Naive thymus-derived CD8-positive, alpha-beta T cell (primary cell): ENCODE measurements at places on chromosomes 4 and X. TPM values are rescaled to one million over a fixed set of nuclear protein-coding genes. Genes with fewer than 3 reads are reported as not detected.

Gene COL4A5
- polyA plus RNA-seq = not detected

DNA sequence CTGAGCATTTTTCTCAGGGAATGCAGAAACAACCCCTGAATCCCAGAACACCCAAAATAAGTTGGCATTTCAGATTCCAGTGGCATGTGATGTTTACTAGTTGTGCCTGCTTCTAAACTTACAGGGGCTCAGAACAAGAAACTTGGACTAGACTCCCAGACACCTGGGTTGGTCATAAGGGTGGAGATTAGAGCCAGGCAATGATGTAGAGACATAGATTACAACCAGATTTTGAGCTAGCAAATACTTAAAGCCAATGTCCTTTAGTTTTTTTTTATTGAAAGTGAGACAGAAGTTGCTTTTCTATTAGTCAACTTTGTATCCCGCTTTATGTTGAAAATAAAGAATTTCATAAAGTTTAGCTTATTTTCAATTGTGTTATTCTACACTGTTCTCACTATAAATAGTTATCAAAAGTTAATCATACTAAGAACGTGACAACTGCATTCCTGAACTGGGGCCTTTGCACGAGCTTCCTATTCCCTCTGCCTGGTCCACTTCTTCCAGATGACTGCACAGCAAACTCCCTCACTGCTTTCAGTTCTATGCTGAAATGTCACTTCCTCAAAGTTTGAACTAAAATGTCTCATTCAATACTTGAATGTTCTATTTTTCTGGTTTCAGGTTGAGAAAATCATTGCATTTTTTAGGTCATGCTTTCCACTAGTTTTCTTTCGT is 224.7 kb upstream of the PPP1R2C start:
- H3K4me1 ChIP-seq = no peaks in the 10 kb centered on the region
- no peaks in the 10 kb centered on the region for H3K27me3 ChIP-seq
- H3K36me3 ChIP-seq = peaks cover 4% of the 10 kb centered on the region
- H3K4me3 ChIP-seq = no peak overlapping the region
- no peak for DNase-seq
- no peak overlapping the region for H3K27ac ChIP-seq

Gene TCP11X2
- polyA plus RNA-seq = not detected

DNA sequence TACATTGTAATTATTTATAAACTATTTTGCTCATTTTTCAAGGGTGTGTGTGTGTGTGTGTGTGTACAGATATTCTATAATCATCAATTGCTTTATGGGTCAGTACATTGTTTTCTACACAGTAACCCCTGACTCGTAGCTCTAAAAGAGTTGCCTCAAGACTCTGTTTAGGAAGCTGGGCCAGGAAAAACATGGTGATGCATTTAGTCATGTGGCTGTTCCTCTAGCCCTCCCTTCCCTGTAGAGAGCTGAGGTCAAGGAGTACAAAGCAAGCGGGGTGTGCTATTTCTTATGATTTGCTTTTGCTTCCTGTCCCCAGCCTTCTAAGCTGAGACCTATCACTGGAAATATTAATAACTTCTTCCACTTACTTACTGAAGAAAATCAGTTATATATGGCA is 34.8 kb upstream of the SPANXD start:
- no peaks in the 10 kb centered on the region for H3K4me1 ChIP-seq
- no peak for DNase-seq
- H3K27ac ChIP-seq = no peak overlapping the region
- no peak overlapping the region for H3K4me3 ChIP-seq
- no peaks in the 10 kb centered on the region for H3K27me3 ChIP-seq
- no peaks in the 10 kb centered on the region for H3K36me3 ChIP-seq

- no peak overlapping the region for H3K27ac ChIP-seq
- H3K27me3 ChIP-seq = no peaks in the 10 kb centered on the region
- no peaks in the 10 kb centered on the region for H3K36me3 ChIP-seq
- H3K4me1 ChIP-seq = no peaks in the 10 kb centered on the region
- no peak overlapping the region for H3K4me3 ChIP-seq
- no peak for DNase-seq
Observed at GRCh38 chr4:75321484-75321883, 192.7 kb downstream of the RCHY1 start.

DNA sequence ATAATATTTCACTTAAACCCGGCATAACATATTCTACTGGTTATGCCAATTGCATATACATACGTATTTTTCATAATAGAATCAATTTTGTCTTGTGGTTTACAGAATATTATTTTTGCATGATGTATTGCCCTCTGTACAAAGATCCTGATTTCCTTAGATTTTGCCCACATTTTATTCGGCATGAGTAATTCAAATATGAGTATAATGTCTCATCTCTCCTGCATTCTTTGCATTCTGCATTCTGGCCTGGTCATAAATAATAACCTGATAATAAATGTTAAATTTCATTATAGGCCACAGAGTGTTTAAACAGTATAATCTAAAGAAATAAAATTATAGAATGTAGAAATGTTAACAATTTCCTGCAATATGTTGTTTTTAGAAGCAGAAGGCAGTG is 205.3 kb downstream of the TLL1 start:
- no peak overlapping the region for H3K4me3 ChIP-seq
- DNase-seq = no peak
- H3K36me3 ChIP-seq = no peaks in the 10 kb centered on the region
- H3K27ac ChIP-seq = no peak overlapping the region
- no peaks in the 10 kb centered on the region for H3K27me3 ChIP-seq
- no peaks in the 10 kb centered on the region for H3K4me1 ChIP-seq

DNA sequence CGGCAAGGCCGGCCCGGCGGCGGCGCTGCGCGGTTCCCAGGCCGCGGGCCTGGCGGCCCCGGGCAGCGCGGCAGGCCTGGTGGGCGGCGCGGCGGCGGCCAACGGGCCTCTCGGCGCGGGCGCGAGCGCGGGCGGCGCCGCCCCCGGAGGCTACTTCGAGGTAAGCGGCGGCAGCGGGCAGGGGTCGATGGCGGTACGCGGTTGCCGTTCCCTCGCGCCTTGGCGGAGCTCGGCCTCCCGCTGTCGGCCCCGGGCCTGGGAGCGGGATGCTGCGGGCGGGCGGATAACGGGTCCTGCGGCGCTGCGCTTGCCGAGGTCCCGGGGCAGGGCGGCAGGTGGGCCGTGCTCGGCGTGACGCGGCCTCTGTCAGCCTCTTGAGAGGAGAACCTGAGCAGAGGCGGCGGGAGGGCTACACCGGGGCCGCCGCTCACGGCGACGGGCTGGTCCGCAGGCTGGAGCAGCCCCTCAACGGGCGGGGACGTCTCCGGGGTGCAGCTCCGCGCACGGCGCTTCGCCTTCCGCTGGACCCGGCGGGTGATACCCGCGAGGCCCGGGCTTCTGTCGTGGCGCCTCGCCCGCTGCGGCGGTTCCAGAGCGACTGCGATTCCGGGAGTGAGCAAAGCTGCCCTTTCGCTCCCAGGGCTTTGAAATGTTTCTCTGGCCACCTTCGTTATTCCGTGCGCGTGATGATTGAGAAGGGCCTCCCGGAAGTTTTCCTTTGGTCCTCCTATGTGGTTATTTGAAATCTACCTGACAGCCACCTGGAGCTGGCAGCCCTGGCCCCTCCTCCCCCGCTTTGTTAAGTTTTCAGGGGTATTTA is 774 bp downstream of the FAM193A start:
- no peaks in the 10 kb centered on the region for H3K36me3 ChIP-seq
- H3K27me3 ChIP-seq = no peaks in the 10 kb centered on the region
- H3K4me1 ChIP-seq = peaks cover 4% of the 10 kb centered on the region
- peak; percentile 64 for DNase-seq

DNA sequence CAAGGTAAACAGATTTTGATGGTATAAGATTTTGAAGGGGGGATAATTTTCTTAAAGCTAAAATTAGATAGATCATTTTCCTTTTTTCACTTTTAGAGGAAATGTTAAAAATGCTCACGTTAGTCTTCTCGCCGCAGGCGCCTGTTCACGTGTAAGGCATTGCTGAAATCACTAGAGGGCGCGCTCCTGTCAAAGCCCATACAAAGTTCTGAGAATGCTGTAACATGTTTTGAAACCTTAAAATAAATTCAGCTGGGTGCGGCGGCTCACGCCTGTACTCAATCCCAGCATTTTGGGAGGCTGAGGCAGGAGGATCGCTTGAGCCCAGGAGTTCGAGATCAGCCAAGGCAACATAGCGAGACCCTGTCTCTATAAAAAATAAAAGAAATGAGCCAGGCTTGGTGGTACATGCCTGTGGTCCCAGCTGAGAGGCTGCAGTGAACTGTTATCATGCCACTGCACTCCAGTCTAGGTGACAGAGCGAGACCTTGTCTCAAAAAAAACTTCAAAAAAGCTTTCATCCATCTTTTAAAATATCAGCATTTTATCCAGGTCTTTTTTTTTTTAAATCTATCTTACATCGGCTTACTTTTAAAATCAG is 138.0 kb downstream of the RBMX2 start:
- DNase-seq = peak; percentile 9
- no peak overlapping the region for H3K4me3 ChIP-seq
- H3K27ac ChIP-seq = no peak overlapping the region
- H3K36me3 ChIP-seq = no peaks in the 10 kb centered on the region
- H3K27me3 ChIP-seq = no peaks in the 10 kb centered on the region

DNA sequence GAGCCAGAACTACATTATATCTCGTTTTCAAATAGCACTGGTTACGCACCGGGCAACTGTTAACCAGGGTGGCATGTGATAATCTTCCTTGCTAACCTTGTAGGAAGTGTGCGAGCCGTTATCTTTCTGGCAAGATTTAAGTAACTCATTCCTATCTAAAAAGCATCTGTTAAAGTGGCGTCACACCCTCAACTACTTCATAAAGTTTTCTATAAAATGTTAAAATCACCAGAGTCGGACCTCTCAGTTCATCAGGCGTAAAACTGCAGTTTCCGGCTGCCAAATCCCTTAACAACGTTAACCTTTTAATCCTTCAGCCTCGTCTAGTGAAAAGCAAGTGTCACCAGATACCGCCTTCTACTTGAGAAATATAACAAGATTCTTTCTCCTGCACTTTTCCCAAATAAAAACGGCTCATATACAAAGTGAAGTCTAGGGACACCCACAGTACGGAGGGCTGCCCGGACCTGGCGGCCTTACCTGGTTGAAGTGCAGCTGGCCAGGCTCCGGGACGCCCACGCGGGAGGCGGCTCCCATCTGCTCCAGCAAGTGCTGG is 1.2 kb downstream of the SLC39A8 start:
- peak overlapping the region; percentile 95 for H3K27ac ChIP-seq
- H3K36me3 ChIP-seq = peaks cover 2% of the 10 kb centered on the region
- peaks cover 56% of the 10 kb centered on the region for H3K4me1 ChIP-seq
- no peaks in the 10 kb centered on the region for H3K27me3 ChIP-seq
- H3K4me3 ChIP-seq = peak overlapping the region; percentile 94

- H3K36me3 ChIP-seq = no peaks in the 10 kb centered on the region
- no peak for DNase-seq
- peaks cover 21% of the 10 kb centered on the region for H3K27me3 ChIP-seq
- peak overlapping the region; percentile 61 for H3K4me3 ChIP-seq
- H3K27ac ChIP-seq = no peak overlapping the region
Observed at GRCh38 chr4:95547715-95548471, 880 bp downstream of the UNC5C start.

Gene TSPAN7
- polyA plus RNA-seq = 0.88 TPM

Gene FBXO8
- polyA plus RNA-seq = 11.0 TPM

GRCh38 chr4:143721317-143721716 is 20.8 kb upstream of the FREM3 start:
- no peak for DNase-seq
- H3K27me3 ChIP-seq = no peaks in the 10 kb centered on the region
- no peaks in the 10 kb centered on the region for H3K4me1 ChIP-seq
- H3K4me3 ChIP-seq = no peak overlapping the region
- H3K27ac ChIP-seq = no peak overlapping the region

DNA sequence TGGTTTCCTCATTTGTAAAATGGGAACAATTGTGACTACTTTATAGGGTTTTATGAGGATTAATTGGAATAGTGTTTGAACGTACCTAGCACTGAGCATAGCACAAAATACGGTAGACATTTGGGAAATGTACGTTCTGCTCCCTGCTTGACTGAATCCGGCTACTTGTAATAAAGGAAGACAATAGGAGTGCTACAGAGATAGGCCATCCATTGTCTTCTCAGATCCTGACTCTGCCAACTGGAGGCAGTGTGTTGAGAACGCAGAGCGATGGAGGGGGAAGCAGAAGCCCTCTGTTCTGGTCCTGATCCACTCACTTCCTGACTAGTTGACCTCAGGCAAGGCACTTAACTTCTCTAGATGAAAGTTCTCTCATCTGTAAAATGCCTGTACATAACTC is 26.4 kb downstream of the ENPP6 start:
- H3K4me1 ChIP-seq = no peaks in the 10 kb centered on the region
- no peak overlapping the region for H3K4me3 ChIP-seq
- no peaks in the 10 kb centered on the region for H3K27me3 ChIP-seq
- H3K27ac ChIP-seq = no peak overlapping the region
- H3K36me3 ChIP-seq = no peaks in the 10 kb centered on the region

DNA sequence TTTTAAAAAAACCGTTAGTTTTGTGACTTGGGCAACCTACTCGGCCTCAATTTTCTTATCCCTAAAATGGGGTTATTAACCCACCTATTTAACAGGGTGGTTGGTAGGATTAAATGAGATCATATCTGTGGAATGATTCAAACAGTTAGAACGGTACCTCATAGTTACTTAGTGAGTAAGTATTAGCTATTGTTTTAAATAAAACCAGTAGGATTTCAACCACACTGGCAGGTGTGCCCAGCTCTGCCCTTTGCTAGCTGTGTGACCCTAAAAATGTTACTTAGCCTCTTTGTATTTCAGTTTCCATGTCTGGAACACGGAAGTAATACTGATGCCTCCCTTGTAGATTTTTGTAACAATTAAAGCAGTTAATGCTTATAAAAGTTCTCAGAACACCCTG is 225.8 kb upstream of the SPRY1 start:
- H3K4me3 ChIP-seq = no peak overlapping the region
- H3K4me1 ChIP-seq = no peaks in the 10 kb centered on the region
- no peaks in the 10 kb centered on the region for H3K27me3 ChIP-seq
- DNase-seq = no peak

DNA sequence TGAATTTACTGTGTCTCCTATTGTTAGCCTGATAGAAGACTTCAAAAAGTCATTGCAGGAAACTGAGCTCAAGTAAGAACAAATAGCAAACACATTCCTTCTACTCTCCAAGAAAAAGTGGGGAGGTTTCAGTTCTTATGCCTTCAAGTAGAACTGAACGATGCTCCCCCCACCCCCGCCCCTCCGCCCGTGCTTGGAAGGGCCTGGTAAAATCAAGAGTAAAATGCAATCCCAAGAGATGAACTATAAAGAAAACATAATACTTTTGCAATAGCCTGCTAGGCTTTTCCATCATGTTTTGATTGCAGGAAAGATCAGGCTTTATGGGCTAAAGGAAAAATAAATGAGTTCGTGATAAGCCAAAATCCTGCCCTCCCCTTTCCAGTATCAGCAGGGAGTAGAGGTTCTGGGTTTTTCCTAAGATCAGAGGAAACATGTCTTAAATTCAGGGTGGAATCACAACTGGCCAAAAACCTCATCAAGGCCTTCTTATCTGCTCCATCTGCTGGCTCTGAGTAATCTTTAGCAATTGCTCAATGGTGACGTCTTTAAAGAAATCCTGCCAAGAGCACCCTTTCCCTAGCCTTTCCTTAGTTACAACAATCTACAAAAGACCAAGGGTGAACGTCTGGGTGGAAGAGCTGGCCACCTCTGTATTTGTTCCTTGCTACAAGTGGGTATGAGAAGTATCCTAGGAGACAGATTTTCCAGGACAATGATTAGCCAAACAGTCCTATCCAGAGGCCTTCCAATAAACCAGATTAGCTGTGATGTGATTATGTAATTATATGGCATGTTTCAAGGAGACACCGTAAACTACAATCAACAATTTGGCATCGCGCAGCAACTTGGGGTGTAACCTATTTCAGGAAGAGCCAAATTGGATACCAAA is 66.3 kb upstream of the FAM9C start:
- H3K4me1 ChIP-seq = no peaks in the 10 kb centered on the region
- DNase-seq = no peak
- no peaks in the 10 kb centered on the region for H3K27me3 ChIP-seq
- H3K4me3 ChIP-seq = no peak overlapping the region
- H3K27ac ChIP-seq = no peak overlapping the region

Gene ELF2
- polyA plus RNA-seq = 24.1 TPM
